ENCODE measurements at places on chromosomes 6 and 20.

DNA sequence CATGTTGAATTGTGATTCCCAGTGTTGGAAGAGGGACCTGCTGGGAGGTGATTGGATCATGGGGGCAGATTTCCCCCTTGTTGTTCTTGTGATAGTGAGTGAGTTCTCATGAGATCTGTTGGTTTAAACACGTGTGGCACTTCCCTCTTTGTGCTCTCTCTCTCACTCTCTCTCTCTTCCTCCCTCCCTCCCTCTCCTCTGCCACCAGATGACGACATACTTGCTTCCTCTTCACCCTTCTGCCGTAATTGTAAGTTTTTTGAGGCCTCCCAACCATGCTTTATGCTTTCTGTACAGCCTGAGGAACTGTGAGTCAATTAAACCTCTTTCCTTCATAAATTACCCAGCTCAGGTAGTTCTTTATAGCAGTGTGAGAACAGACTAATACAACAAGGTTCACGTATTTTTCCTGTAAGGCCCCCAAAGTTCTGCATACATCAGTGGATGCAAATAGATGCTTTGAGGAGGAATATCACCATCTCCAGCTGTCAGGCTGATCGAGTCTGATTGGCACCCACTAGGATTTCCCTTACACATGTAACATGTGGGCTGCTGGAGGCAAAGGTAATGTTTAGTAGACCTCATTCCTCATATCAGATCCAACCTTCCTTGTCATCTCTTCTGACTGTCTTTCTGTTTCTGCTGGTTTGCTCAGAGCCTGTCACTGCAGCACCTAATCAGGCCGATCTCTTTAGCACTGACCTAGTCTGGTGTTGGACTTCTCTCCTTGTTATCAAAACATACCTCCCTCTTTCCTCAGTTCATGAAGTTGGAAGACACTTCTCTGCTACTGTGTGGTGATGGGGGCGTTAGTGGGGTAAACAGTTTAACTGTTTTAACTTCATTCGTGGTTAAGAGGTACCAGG, 54.3 kb upstream of the BACH2 start:
- DNase-seq = peak; percentile 39

- peak; percentile 51 for DNase-seq
Measured at GRCh38 chr6:110949679-110950285, 8.7 kb upstream of the GTF3C6 start.

GRCh38 chr6:78942446-78942845, 75.1 kb downstream of the IRAK1BP1 start:
- no peak for DNase-seq

GRCh38 chr20:34636648-34637047, 40.2 kb downstream of the PIGU start:
- no peak for DNase-seq

DNA sequence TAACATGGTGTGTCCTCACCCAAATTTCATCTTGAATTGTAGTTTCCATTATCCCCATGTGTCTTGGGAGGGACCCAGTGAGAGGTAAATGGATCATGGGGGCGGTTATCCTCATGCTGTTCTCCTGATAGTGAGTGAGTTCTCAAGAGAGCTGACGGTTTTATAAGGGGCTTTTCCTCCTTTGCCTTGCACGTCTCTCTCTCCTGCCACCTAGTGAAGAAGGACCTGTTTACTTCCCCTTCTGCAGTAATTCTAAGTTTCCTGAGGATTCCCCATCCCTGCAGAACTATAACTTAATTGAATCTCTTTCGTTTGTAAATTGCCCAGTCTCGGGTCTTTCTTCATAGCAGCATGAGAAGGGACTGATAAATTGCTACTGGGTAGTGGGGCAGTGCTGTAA, 789.3 kb downstream of the FRK start:
- no peak for DNase-seq

DNA sequence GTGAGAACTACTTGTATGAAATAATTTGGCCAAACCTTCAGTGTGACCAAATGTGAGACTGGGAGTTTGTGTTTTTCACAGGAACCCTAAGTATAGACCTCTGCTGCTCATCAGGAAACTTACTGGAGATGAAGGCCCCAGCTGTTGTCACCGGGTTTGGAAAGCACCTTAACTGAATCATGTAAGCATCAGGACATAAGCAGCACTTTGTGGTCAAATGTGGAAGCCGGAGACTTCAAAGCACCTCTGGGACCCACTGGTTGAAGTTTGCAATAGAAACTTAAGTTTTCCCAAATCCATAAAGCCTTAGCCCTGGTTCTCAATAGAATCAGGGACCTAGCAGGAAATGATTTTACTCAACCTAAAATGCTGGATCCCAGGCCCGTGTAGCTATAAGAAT, 14.3 kb downstream of the TTPAL start:
- peak; percentile 34 for DNase-seq

DNA sequence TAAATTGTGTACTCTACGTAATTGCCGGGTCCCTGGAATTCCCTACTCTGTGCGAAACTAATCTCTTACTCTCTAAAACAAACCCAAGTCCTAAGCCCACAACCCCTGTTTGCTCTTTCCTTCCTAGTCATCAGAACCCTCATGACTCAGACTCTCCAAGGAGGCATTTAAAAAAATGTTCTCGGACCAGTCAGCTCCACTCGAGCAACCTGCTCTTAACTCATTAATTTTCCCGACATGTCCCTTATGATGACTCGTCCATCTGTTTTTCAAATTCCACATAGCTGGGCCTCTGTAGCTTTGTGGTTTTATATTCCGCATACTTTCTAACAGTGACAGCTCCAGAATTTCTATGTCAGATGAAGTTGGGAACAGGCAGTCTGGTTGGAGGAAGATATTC, 2.6 kb upstream of the MUC22 start:
- no peak for DNase-seq

DNA sequence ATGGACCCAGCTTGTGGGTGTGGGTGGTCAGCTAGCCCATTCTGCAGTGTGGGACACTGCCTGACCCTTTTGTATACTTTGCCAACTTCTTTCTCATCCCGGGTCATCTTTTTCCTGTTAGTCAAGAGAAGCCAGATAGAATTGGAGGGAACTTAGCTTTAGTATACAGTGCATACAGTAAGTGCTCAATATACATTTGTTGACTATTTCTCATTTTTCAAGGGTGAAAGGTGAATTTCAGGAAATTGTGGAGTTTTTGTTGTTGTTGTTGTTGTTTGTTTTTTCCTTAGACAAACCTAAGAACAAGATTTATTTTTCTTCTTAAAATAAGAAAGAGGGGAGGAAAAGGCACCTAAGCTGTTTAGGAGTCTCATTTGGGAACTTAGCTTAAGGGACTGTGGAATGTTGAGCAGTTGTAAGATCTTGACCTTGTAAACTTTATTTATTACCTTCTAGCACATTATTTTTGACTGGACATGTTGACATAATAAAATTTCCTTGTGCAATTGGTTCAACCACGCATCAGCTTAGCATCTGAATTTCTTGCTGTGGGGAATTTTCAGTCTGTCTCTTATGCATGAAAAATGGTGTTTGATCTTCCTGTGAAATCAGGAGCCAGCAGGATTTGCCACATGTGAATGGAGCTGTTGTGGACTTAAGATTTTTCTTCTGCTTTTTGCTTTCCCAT, 113.6 kb downstream of the ARID1B start:
- DNase-seq = no peak
